Stimulated activated CD8-positive, alpha-beta memory T cell treated with anti-CD3 and anti-CD28 coated beads, Interleukin-7, amount 100 ng/mL, for 1 hour (primary cell): ENCODE measurements at places on chromosomes 4 and X.

DNA sequence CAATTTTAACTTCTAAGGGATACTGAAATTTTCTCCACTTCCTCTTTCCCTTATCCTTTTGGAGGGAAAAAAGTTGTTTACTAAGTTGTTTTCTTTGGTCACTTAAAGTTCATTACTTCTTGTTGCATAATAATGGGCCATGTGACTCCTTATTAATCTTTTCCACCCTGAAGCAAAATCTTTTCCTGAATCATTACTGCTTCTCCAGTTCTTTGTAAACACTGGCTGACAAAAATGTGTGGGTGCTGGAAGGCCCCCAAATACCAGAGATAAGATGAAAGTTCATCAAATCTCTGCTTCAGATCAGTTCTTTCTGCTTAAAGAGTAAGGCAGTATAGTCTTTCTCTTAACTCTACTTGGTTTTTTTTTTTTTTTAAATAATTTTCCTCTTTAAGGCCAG, 108.9 kb upstream of the NHS start:
- no peak for DNase-seq

- DNase-seq = no peak
These were observed 216.4 kb upstream of the HAND2 start for GRCh38 chr4:173746424-173746823.

- no peak for DNase-seq
These were observed 130.4 kb upstream of the SPRY1 start for GRCh38 chr4:123266221-123266620.

DNA sequence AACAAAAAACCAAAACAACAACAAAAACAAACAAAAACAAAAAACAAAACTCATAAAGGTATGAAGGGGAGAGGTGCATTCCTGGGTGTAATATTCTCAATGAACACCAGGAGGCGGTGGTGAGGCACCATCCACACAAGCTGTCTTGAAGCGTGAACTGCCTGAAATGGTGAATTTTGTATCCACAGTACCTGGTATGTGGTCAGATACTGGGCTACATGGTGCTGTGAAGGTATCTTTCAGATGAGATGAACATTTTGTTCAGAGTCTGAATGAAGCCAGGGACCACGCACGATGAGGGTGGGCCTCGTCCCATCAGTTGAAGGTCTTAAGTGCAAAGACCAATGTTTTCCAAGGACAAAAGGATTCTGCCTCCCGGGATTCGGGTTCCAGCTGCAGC, 58.5 kb downstream of the ASMT start:
- no peak for DNase-seq

DNA sequence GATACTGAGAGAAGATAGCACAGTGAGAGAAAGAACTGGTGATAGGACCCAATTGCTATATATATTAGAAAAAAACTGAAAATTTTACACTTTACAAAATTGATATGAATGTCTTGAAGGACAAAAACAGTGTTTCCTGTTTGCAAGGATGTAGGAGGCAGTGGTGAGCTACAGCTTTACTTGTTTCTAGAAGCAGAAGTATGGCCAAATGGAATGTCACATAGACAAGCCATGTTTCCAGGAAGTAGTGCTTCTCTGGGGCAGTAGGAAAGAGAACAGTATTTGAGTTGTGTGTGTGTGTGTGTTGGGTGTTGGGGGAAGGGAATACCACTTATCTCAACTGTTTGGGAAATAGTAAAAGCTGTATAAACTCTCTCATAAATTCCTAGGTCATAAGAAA, 60.9 kb upstream of the IBSP start:
- no peak for DNase-seq

DNA sequence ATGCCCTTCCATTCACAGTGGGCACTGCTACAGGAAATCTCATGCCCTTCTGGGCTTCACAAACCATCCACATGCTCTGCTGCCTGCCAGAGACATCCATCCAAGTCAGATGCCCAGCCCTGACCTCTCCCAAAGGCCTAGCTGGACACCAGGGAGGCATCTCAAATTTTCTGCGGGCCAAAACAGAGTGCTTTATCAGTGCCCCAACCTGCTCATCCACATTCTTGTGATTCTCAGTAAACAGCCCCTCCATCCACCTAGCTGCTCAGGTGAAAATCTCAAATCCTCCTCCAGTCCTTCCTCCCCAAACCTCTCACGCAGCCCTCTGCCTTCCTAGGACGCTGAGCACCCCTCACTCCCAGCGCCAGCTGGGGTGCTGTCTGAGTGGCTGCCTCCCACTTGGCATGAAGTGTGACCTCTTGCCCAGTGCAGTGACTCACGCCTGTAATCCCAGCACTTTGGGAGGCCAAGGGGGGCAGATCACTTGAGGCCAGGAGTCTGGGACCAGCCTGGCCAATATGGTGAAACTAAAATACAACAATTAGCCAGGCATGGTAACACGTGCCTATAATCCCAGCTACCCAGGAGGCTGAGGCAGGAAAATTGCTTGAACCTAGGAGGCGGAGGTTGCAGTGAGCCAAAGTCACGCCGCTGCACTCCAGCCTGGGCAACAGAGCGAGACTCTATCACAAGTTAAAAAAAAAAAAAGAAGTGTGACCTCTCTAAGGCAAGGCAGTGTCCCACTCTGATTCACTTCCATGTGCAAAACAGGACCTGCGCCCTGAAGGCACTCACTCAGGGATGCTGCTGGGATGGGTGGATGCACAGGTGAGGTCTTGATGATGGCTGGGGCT, 1.7 kb upstream of the AFAP1 start:
- no peak for DNase-seq

DNA sequence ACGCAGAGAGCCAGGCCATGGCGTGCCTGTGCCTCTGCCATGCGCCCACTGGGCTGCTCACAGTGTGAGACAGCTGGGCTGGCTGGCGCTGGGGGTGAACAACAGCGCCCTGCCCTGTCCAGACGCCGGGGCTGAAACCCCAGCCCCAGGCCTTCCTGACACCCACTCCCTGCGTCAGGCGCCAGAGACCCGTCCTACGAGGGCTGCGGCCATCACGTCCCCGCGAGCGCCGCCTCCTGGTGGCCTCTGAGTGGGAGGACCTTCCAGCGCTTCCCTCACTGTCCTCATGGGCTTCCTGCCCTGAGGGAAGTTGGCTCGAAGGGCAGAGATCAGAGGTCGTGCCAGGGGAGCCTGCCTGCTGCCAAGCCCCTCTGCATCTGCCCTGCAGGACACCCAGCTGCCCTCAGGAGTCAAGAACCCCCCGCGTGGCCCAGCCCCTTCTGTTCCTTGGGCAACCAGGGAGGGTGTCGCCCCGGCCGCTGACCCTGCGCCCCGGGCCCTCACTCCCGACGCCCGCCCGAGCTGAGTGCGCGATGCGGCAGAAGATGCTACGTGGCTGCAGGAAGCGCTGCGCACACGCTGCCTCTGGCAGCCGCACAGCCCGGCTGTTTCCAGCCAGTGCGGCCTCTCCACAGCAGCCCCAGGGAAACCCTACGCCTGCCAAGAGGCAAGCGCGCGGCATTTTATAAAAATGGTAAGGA, 16.2 kb downstream of the NELFA start:
- no peak for DNase-seq

GRCh38 chrX:45851434-45851991, 650.8 kb upstream of the DIPK2B start:
- no peak for DNase-seq

GRCh38 chrX:87878926-87879325, 361.3 kb downstream of the KLHL4 start:
- DNase-seq = no peak

- no peak for DNase-seq
These were observed 21.2 kb downstream of the KLF3 start for GRCh38 chr4:38684951-38685844.

DNA sequence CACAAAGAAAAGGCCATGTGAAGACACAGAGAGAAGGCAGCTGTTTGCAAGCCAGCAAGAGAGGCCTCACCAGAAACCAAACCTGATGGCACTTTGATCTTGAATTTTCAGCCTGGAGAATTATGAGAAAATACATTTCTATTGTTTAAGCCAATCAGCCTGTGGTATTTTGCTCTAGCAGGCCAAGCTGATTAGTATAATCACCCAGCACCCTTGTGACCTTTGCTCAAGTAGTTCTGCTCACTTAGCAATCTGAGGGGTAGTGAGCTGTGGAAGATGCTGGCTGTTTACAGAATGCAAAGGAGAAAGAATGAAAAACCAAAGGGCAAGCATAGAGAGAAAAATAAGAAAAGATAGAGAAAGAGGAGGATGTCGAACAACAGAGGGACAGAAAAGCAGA, 396.4 kb upstream of the BOD1L1 start:
- no peak for DNase-seq

DNA sequence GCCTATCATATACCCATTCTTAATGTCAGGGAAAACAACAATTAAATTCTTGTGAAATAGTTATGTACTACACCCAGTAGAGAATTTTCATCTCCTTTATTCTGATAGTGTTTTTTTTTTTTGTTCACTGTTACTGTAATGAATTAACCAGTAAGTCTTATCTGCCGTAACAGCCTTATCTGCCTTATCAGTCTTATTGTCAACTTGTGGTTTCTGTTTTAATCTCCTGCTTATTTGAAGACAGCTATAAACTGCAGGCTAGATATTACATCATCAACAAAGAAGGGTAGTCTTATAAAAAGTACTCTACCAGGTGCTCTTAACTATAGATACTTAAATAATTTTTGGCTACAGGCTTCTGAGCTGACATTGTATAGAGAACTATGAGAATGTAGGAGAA, 79.5 kb downstream of the MAGEB5 start:
- no peak for DNase-seq

GRCh38 chr4:187046471-187046870, 322.8 kb upstream of the FAT1 start:
- DNase-seq = no peak

- DNase-seq = no peak
These were observed 127.4 kb upstream of the RPL34 start for GRCh38 chr4:108492816-108493595.

GRCh38 chr4:158750379-158750778, 18.4 kb upstream of the FNIP2 start:
- DNase-seq = no peak

DNA sequence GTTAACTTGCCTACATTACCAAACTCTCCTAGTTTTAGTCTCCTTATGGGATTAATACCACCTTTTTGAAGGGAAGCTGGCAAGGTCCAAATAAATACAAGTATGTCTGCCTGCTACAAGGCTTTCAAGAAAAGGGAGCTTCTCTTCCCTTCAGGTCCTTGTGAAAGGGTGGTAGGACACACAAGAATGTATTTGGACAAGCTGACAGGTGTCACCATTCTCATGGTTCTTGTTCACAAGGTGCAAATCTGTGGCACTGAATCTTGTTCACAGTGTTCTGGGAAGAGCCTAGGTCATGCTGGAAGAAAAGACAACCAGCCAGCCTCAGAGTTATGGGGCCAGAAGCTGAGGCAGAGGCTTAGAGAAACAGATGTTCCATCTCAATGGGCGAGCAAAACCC, 41.9 kb downstream of the GPC3 start:
- DNase-seq = no peak

DNA sequence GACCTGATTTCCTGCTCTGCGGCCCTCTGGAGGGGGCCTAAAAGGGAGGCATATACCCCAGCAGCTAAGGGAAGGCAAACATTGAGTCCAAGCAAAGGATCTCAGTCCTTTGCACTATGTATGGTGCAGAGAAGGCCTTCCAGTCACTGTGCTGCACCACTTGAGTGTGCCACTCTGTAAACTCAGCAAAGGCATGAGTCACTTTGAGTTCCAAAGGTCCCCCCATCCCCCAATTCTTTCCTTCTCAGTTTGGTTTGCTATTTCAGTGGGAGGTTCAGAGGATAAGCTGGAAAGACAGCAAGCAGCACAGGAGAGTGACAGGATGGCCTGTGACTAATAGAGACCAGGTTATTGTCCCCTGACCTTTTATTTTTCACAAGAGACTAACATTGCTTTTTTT, 131.3 kb downstream of the FHDC1 start:
- no peak for DNase-seq

DNA sequence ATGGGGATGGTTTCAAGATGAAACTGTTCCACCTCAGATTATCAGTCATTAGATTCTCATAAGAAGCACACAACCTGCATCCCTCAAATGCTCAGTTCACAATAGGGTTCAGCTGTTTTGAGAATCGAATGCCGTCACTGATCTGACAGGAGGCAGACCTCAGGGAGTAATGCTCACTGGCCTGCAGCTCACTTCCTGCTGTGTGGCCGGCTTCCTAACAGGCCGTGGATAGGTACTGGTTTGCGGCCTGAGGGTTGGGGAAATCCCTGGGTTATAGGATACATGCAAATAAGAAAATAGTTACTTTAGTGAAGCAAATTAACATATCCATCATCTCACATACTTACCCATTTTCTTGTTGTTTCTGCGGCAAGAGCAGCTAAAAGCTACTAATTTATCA, 160.4 kb downstream of the MAD2L1 start:
- no peak for DNase-seq

- DNase-seq = no peak
These were observed 118.7 kb upstream of the AP1S2 start for GRCh38 chrX:15973299-15973698.

GRCh38 chrX:9875801-9876200, 89.6 kb downstream of the SHROOM2 start:
- no peak for DNase-seq

- no peak for DNase-seq
These were observed 47.4 kb upstream of the ZNF518B start for GRCh38 chr4:10504570-10505179.
